ENCODE measurements at places on chromosomes 3 and 15.

- DNase-seq = no peak
Measured at GRCh38 chr15:79031201-79031600, 59.4 kb downstream of the RASGRF1 start.

DNA sequence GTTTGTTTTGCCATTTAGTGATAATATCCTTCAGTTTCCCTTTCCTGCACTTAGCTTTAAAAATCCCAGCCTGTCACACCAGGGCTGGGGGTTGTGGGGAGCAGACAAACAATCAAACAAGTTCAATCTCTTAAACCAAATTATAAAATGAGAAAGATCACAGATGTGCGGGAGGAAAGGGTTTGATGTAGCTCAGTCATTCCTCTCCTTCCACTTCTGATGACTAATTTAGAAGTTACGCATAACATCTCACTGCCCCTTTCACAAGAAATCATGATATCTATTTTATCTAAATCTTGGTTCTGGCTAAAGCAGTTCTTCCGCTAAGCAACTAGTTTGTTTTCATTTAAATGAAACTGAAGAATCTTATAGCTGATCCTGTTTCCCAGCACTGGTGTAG lies 34.1 kb upstream of the ATG7 start:
- DNase-seq = no peak

DNA sequence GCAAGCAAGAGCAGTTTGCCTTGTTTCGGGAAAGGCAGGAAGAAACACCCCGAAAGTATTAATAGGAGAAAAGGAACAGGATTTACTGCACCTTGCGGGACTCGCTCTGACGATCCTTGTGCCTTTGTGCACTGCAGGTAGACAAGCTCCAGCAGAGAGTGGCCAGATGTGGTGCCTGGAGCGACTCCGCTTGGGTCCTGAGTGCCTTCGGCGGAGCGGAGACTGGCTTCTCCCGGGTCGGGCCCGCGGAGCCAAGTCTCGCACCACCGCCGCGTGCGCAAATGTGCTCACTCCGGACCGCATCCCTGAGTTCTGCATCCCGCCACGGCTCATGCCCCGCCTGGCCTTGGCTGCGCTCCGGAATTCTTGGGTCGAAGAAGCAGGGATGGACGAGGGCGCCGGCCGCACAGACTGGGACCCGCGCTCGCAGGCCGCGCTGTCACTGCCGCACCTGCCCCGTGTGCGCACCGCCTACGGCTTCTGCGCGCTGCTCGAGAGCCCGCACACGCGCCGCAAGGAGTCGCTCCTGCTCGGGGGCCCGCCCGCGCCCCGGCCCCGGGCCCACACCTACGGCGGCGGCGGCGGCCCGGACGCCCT lies 769 bp downstream of the C2CD4A start:
- DNase-seq = no peak

DNA sequence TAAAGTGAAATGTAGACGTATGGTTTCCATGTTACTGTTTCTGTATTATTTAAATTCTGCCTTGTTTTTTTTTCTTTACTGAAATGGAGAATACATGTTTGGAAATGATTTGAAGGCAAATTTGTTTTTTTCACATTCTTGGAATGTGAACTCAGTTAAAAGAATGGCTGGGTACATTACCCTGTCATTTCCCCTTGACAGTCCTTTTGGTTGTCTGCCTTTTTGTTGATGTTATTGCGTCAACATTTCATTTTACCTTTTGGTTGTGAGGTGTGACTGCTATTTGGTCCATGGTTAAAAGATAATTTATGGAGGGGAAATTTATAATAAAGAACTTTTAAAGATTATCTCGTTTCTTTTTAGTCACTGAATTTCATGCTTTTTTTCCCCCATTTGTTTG lies 3.2 kb upstream of the GPR171 start:
- DNase-seq = no peak

- DNase-seq = no peak
Measured at GRCh38 chr3:109382588-109382987, 45.2 kb upstream of the DPPA4 start.

- DNase-seq = no peak
Measured at GRCh38 chr3:39130693-39131265, 22.6 kb downstream of the CSRNP1 start.

DNA sequence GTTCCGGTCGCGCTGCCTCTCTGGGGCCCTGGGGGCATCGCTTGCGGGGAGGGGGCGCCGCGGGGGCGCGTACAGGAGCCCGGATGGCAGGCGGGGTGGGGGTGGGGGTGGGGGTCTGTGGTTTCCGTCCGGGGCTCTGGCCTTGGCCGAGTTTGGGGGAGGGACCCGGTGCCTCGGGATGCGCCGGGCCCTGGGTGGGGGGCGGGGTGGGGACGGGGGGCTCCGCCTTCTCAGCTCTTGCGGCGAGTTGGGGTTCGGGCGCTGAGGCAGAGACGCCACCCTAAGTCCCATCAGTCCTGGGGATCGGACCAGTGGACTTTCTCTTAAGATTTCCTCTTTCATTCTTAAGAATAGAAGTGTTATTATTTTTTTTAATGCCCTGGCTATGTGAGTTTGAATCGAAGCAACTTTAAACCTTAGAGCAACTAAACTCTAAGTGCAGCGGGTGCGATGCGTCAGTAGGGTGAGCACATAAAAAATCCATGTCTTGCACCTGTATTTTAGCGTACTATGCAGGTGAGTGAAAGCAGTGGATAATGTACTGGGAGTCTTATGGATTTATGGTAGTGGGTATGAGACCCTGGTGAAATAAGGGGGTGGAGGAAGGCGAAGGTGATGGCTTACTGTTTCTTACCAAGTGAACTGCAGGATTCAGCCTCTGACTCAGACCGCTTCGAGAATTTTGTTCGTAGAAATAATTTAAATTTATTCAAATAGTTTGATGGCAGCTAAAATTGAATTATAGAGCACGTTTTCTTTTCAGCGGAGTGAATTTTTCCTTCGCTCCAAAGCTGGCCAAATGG lies 762 bp downstream of the CTNNB1 start:
- DNase-seq = no peak

DNA sequence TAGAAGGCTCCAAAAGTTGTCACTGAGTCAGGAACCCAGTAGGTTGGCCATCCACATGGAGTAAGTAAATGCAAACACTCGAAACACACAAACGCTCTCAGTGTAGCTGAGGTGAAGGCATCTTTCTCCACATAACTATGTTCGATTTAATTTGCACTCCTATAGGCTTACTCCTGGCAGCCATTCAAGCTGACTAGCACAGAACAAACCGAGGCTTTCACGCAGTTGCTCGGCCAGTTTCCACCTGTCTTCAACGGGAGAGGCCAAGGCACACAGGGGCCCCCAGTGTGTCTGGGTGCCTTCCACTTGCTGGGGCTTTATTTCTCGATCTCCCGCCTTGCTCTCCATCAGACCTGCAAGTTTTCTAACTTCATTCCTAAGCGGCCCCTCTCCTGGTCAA lies 18.9 kb downstream of the RGMA start:
- DNase-seq = no peak

DNA sequence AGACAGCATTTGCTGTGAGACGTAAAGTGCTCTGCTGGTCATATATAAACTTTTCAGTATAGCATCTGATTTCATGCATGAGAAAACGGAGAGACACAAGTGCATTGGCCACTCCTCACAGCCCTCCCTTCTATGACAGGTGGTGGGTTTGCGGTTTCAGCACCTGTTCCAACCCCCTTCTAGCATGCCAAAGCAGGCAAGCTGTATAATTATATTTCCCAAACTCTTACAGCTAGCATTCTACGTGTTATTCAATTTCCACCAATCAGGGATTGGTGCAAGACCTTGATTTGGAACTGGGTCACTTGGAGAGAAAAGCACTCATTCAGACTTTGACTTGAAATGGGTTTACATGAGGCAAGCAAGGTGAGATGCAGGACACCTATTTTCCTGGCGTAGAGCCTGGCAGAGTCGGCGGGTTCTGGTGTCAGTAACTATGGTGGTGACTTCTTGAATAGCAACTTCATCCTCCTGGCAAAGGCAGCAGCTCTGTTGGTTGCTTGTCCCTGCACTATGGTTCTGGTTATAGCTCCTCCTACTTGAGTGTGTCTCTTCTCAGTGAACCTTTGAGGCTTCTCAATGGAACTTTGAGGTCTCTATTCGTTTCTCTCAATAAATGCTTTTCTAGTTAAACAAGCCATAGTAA lies 356.5 kb downstream of the TBL1XR1 start:
- DNase-seq = no peak

DNA sequence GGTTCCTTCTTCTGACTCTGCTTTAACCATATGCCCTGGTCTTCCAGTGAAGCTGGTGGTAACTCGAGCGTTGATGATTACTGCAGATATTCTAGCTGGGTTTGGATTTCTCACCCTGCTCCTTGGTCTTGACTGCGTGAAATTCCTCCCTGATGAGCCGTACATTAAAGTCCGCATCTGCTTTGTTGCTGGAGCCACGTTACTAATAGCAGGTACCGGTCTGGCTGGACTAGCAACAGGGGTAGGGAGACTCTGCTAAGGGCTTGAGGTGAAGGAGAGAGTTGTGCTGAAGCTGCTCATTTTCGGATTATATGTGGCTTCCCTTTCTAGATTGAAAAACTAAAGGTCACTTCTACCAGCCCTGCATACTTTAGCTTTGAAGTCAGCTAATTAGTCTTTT lies 16.8 kb downstream of the CLDN16 start:
- DNase-seq = no peak

DNA sequence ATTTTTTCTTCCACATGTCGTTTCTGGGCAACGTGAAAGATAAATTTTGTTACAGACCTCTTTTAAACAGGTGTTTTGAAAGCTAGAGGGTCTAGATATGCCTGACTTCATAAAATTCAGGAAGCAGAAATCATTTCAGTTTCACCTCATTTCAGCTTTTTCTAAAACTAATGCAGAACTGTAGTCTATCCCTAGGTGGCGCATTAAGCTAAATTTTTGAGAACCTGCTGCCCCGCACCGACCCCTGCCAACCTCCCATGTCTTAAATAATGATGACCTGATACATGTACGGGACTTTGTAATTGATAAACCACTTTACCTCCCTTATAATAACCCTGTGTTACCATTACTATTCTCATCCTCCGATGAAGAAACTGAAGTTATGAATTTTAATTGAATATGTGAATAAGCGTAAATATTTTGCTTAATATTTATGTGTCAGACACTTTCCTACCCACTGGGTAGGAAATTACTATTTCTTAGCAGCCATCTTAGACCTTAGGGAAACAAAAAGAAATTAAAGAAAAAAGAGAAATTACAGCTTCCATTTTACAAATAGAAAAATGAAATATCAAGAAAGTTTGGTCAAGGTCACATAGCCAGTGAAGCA lies 78.7 kb upstream of the GCNT3 start:
- DNase-seq = no peak

- no peak for DNase-seq
Measured at GRCh38 chr3:30269751-30270445, 336.5 kb upstream of the TGFBR2 start.

- DNase-seq = peak; percentile 25
Measured at GRCh38 chr3:23537101-23537551, 268.6 kb upstream of the UBE2E1 start.

DNA sequence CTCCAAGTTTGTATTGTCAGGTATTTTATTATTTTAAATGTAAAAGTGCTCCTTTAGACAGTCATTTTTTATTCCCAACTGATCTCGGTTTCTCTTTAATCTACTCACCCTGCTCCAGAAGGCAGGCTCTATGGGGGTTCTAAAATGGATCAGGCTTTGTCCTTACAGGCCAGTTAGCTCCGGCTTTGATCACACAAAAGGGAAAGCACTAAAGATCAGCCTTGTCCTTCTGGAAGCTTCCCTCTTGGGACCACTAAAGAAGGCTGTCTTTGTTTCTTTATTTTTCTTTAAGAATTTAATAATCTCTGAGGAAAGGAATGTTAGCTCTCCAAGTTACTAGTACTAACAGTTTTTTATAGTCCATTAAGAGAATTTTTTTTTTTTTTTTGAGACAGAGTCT lies 560.5 kb upstream of the ZNF717 start:
- DNase-seq = no peak

DNA sequence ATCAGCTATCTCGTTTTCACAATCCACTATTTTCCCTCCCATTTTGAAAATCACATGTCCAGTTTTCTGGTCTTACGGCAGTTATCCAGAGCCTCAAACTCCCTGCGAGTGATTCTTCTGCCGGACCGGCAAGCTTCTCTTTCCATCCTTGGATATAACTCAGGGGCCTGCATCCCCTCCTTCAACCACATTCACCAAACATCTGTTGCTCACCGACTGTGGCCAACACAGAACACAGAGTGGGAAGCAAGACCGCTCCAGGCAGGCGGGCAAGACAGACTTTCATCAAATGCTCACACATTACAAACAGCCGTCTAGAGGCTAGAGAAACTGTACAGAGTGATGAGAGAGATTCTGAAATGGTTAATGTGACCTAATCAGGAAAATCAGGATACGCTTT lies 7.6 kb upstream of the SLC12A8 start:
- no peak for DNase-seq

GRCh38 chr3:25744470-25744869 lies 38.8 kb downstream of the NGLY1 start:
- DNase-seq = no peak

DNA sequence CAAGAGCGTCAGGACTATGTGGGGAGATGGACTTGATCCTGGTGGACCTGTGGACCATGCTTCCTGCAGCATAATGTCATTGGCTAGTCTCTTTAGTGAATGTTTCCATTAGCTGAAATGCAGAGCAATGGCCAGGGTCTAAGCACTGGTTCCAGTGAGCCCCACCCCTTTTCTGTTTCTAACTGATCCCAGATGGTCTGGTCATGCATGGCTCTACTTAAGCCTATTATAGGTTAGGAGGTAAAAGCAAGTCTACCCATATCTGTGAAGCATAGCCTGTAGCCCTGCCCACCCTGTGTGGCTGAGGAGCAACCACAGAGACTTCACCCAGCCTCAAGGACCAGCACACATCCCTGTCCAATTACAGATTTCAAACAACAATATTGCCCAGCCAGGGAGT lies 419.2 kb downstream of the ZNF385D start:
- DNase-seq = no peak

- peak; percentile 64 for DNase-seq
Measured at GRCh38 chr3:115658337-115659181, 35.2 kb downstream of the GAP43 start.

DNA sequence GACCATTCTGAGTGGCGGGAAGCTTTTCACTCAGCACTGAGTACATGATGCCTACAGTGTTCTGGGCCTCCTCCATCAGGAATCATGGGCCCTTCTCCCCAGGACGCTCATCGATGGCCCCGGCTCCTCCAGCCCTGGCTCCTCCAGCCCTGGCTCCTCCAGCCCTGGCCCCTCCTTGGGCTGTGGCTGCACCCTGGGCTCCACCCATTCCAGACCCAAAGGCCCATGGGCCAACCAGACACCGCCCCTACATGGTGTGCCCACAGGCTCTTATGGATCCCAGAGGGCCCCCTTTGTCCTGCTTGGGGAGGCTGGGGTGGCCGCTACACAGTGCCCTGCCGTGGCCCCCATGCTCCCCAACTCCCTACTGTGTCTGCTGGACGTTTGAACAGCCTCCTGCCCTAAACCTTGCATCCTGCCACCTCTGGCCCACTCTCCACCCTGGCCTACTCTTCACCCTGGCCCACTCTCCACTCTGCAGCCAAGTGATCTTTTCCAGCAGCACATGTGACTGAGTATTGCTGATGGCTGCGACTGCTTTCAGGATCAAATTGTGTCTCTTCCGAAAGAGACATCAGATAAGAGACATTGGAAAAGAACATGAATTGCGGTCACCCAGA lies 57.9 kb downstream of the APBA2 start:
- no peak for DNase-seq

Measured in iPS DF 6.9 (cell line).